ENCODE measurements at places on chromosomes 2 and 18.

GRCh38 chr2:19346983-19347618 lies 11.3 kb downstream of the OSR1 start:
- DNase-seq: no peak

GRCh38 chr2:133641942-133642725 lies 73.9 kb upstream of the NCKAP5 start:
- DNase-seq: no peak

DNA sequence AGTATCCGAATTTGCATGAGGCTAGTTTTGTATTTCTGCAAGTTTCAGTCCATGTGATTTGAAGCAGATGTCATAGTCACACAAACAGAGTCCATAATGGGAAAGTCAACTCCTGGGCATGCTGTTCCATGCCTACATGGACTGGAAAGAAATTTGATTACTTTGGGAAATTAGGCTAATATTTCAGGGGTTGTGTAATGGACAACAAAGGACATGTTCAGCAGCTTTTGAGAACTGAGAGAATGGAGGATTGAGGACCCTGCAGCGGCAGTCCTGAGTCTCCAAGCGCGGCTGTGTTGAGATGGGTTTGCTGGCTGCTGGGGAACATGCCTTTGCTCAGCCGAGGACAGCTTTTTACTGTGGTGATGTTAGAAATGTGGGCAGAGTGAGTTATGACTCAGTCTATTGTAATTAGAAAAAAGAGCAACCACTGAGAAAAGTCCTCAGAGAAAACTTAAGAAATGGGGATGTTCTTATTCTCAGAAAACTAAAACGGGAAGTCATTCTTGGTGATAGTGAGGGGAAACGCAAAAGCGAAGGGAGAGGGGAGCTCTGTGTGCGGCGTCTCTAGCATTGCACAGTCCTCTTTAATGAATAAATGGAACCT lies 149.2 kb downstream of the FAM210A start:
- DNase-seq: peak; percentile 30

DNA sequence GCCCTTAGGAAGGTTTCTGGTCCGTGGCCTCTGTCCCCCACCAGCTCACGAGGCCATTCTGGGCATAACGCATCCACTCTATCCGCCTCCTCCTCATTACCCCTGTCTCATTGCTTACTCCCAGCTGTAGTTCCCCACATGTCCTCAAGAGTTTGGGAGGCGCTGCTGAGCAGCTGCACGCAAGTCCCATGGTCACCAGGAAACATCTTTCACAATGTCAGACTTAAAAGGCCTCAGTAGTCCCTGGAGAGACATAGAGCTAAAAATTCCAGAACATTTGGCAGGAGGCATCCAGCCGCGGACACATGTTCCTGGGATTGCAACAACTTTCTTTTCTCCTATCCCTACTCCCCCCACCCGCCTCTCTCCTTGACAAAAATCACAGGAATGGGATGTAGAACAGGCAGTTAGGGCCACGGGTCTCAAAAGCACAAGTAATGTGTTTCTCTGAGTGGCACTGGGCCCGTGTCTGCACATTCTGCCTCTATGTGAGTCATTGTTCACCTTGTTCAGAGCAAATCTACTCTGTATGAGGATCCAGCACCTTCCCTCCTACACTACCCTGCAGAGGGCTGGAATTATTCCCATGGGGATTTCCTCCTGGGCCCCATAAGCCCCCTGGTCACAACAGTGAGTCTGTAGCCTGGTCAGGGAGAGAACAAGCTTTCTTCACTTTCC lies 8.1 kb downstream of the LBH start:
- DNase-seq: peak; percentile 85

DNA sequence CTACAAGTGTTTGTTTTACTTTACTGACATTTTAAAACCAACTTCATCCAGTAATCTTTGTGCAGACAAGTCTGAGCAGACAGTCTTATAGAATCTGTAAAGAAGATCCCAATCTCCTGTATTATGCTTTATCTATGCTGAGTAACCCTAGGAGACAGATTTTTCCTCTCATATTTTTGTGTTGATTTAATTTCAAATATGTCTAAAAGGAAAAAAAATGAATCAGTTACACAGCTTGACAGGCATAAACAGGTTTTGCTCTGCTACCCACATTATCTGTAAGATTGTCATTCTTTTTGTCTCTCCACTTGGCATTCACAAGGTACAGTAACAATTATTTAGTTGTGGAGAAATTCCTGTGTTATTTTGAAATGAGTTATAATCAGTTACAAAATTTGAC lies 415.0 kb downstream of the NYAP2 start:
- no peak for DNase-seq

DNA sequence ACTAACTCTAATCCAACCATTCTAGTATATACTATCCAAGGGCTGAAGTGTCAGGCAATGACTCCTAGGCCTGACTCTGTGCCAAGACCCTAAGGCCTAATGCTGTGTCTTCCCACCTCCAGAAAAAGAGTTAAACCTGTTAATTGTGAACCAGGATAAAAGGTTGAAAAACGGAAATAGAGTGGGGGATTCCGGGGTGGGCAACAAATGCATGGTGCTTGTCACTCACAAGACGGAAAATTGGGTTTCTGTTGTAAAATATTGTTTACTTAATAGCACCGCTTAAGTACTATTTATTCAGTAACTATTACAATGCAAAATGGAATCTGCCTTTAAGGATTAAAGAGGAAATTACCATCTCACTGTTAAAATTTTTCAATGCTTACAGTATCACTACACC lies 3.2 kb downstream of the STK17B start:
- no peak for DNase-seq
